ENCODE measurements at places on chromosomes 2 and 18. TPM values are rescaled to one million over a fixed set of nuclear protein-coding genes. Genes with fewer than 3 reads are reported as not detected.

CSRNP3 gene
- 10.7 TPM for total RNA-seq

ASNSD1 gene
- total RNA-seq, result 38.6 TPM

GRCh38 chr2:75367401-75367800 is 168.1 kb upstream of the TACR1 start:
- DNase-seq, result no peak

GRCh38 chr2:172334988-172335387 is 92.4 kb upstream of the ITGA6 start:
- no peak for DNase-seq

Measured in progenitor cell of endocrine pancreas (in vitro differentiated cells).